ENCODE measurements at places on chromosomes 5 and 9.

DNA sequence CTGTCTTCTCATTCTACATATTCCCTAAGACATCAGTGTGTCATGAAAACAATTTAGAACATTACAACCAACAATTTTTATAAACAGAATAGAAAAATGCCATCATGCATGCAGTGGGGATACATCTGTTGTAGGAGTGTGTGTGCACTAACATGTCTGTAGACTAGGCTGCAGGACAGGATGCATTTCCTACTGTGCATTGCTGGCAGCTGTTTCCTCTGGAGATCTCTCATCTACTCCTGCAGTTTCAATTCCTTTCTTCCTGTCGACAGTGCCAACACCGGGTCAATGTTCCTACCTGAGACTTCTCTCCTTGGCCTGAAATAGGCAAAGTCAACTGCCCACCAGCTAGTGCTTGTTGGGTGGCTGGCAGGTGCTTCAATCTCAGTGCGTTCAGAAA is 69.8 kb downstream of the ANKH start:
- no peak for DNase-seq
- H3K36me3 ChIP-seq, result no peaks in the 10 kb centered on the region
- H3K27me3 ChIP-seq, result no peaks in the 10 kb centered on the region
- H3K4me3 ChIP-seq, result no peak overlapping the region
- no peaks in the 10 kb centered on the region for H3K4me1 ChIP-seq
- no peak overlapping the region for H3K27ac ChIP-seq

GRCh38 chr9:100167176-100167575 is 68.1 kb downstream of the INVS start:
- H3K27me3 ChIP-seq, result no peaks in the 10 kb centered on the region
- H3K4me3 ChIP-seq, result no peak overlapping the region
- H3K36me3 ChIP-seq, result no peaks in the 10 kb centered on the region
- H3K27ac ChIP-seq, result no peak overlapping the region

- no peak overlapping the region for H3K4me3 ChIP-seq
- H3K27ac ChIP-seq, result no peak overlapping the region
- DNase-seq, result no peak
- H3K36me3 ChIP-seq, result peaks cover 3% of the 10 kb centered on the region
- no peaks in the 10 kb centered on the region for H3K27me3 ChIP-seq
These were observed 459.6 kb downstream of the PRELID2 start for GRCh38 chr5:145375521-145375920.

- H3K27ac ChIP-seq, result no peak overlapping the region
- H3K36me3 ChIP-seq, result no peaks in the 10 kb centered on the region
- no peak for DNase-seq
- no peak overlapping the region for H3K4me3 ChIP-seq
- no peaks in the 10 kb centered on the region for H3K4me1 ChIP-seq
These were observed 59.1 kb upstream of the IER5L start for GRCh38 chr9:129237164-129237611.

Measured in neural progenitor cell (in vitro differentiated cells).